ENCODE measurements at places on chromosomes 4 and X.

DNA sequence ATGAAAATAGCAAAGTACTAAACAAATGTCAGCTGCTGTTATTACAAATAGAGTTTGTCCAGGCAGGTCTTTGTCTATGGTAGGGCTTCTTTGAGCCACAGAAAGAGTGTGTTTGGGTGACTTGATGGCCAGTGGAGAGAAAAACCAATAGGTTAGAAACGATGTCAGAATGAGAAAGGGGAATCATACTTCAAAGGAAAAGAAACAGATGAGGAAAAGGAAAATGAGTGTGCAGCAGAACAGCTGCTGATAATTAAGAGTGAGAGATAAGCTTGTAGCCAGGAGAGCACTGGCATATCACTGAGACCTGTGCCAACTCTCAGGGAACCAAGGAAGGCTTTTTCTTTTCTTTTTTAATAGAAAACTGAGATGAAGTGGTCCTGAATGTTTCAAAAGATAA, 257.2 kb downstream of the ARHGAP24 start:
- DNase-seq, result no peak

- DNase-seq, result no peak
Measured at GRCh38 chr4:24686866-24687692, 102.7 kb upstream of the DHX15 start.

GRCh38 chrX:7261672-7262332, 113.8 kb upstream of the PUDP start:
- no peak for DNase-seq

GRCh38 chr4:69785211-69785831, 24.9 kb upstream of the SULT1B1 start:
- no peak for DNase-seq
